EL (cell line): ENCODE measurements at places on chromosomes 6 and 20.

- DNase-seq: no peak
Measured at GRCh38 chr6:38901802-38902522, 146.6 kb upstream of the GLP1R start.

GRCh38 chr6:46921059-46921458, 679 bp downstream of the ADGRF5 start:
- DNase-seq: no peak

- DNase-seq: peak; percentile 69
Measured at GRCh38 chr6:108589244-108589791, 28.6 kb downstream of the FOXO3 start.

GRCh38 chr6:49915035-49915434, 48.7 kb upstream of the CRISP1 start:
- no peak for DNase-seq

- DNase-seq: no peak
Measured at GRCh38 chr6:52077180-52077884, 10.1 kb downstream of the PKHD1 start.

DNA sequence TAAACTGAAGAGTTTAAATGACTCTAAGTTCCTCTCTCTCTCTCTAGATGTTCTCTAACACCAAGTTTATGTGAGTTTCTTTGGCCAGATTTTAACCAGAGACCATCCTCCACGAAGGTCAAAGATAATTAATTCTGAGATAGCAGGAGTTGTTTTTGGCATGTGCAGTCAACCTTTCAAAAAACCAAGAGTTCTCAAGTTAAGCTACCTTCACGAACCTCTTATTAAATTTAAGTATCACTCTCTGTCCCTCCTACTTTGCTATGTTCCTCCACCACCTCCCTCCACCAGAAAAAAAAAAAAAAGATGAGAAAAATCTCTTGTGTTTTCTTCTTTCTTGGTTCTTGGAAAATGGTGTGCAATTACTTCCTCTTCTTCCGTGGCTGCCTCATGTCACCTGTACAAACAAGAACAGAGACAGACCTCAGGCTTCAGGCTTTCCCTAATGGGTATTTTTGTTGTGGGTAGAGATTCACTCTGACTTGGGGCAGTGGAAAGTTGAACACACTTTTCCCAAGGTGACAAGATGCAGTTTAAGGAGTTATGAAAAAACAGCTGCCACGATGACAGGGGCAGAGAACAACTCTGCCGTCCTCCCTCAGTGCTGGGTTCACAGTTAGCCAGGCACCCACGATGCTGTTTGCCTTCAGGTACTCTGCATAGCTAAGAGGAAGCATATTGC, 64.3 kb downstream of the ADTRP start:
- DNase-seq: no peak

- DNase-seq: no peak
Measured at GRCh38 chr20:13147071-13147963, 73.8 kb upstream of the ISM1 start.
